A549 (cell line): ENCODE measurements at places on chromosomes 11 and 22.
A peak's percentile ranks its signal among the peaks of the same experiment; 100 is the strongest.

DNA sequence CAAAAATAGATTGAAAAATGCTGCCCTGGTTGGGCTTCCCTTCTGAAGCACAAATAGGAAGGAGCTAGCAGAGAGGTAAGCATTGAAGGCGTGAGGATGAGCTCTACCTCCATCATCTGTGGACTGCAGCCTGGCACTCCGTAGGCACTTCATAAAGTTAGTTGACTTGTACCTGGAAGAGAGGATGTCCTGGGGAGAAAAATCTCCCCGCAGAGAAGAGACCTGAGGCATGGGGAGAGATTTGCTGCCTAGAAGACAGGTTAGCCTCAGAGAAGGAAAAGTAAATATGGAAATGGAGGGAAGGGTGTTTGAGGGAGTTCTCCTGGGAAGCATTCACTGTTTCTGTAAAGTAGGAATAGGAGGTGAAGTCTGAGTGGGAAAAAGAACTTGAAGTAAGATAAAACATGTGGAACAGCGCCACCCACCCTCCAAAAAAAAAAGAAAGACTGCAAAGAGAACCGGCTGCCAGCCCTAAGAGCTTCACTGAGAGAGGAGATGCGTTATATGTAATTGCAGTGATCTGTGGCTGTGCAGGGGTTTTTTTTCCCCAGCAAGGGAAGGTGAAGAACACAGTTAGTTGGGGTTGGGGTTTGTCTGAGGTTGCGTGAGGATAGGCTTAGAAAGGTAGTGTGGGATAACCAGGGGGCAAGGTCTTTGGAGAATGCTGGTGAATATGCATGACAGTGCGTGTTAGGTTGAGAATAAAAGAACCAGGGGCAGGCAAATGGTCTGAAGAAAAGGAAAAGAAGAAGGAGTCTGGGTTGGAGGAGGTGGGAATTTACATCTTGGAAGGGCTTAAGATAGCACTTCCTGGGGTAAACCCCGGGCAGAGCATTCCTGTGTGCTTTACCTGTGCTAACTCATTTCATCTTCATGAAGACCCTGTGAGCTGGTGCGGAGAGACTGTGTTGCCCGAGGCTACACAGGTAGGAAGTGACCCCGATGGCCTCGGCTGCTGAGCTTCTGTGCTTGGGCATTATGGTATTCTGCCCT, 16.0 kb downstream of the TNRC6B start:
- DNase-seq: peak; percentile 29

DNA sequence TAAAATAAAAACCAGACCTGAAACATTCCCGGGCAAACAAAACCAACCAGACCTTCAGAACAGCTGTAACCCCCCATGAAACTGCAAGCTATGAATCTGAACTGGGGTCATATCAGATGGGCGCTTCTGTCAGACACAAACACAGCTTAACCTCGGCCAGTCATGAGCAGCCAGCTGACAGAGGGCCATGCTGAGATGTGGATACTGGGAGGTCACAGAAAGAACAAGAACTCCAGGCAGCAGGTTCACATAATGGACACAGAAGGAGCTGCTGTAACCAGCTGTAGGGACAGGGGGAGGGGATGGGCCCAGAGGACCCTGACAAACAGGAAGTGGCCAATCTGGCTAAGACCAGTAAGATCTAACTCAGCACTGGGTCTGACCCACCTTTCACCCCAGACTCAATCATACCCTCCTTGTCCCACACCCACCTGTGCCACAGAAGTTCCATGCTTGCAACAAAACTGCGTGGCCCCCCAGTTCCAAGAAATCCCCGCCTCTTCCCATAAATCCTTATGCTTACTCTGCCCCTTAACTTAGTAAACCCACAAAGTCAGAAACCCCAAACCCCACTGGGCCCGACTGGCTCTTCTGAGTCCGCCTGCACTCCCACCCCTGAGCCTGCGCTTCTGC, 4.0 kb downstream of the APOL4 start:
- DNase-seq: no peak

GRCh38 chr11:7600205-7600775, 73.0 kb downstream of the CYB5R2 start:
- DNase-seq: peak; percentile 83

DNA sequence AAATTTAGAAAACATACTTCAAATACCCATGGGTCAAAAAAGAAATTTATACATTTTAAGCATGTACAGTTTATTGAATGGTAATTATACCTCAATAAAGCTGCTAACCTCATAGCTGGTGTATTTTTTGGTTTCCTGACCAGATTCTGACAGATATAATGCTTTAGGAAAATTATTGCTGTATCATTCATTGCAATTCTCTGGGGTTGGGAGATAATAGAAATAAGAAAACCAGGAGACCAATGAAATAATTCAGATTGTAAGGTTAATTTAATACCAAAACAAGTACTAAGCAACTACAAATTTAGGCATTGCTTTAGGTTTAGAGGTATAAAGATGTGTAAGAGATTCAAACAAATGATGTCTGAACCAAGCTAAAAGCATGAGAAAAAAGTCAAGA, 120.1 kb downstream of the ENTHD1 start:
- DNase-seq: no peak

- no peak for DNase-seq
These were observed 38.5 kb upstream of the TCF20 start for GRCh38 chr22:42308892-42309468.

GRCh38 chr11:2138068-2138430, 1.1 kb downstream of the IGF2 start:
- no peak for DNase-seq

- DNase-seq: no peak
These were observed 16.8 kb downstream of the EXT2 start for GRCh38 chr11:44112091-44112821.

DNA sequence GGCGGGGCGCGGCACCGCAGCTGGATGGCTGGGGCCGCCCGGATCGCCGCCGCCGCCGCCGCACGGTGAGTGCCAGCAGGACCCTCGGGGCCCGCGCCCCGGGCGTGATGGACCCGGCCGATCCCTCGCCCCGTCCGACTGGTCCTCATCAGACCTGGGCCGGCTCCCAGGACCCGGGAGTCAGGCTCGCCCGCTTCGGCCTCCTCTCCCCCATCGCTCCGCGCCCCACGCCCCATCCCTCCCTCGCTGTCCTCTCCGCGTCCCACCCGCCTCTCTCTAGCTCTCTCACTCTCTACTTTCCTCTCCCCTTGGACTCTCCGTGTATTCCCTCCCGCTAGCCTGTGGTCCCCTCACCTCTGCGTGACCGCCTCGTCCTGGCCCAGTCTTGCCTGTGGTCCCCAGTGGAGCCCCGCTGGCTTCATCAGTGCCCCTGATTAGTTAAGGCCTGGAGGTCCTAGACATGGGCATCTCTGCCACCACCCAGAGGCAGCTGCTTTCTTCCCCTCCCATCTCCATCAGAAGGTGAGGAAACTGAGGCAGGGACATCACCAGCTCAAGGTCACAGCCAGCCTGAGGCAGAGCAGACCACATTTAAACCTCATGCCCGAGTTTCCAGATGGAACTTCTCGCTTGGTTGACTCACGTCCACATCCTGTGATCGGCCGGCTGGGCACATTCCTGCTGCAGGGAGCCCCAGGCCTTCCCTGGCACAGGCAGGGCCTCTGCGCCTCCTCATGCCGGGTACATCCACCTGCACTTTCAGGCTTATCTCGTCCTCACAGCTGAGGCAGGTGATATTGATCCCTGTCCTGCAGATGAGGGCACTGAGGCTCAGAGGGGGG, 429 bp downstream of the SLC39A13 start:
- peak; percentile 38 for DNase-seq

DNA sequence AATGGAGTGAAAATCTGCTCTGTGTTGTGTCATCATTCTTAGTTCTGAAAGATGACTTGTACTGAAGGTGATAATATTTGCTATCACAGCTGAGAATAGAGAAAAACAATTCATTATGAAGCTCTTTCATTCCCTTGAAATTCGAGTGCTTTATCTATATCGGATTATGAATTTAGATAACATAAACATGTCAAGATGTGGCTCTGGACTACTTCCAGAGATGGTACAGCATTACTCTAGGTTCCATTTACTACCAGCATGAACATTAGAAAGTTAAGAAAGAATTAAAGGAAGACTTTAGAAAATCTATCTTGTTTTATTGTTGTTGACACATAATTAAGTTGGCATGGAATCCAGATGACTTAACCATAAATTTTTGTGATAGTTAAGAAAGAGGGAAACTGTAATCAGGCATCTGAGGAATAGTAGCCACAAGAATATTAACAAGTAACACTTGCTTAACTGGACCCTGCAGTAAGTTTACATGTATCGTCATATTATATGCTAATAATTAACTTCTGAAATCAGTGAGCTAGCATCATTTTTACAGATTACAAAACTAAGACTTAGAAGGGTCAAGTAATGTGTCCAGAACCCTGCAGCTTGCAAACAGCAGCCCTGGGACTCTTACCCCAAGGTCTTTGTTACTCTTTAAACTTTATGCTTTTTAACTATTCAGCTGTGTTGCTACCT, 182.6 kb downstream of the DDX10 start:
- DNase-seq: no peak

DNA sequence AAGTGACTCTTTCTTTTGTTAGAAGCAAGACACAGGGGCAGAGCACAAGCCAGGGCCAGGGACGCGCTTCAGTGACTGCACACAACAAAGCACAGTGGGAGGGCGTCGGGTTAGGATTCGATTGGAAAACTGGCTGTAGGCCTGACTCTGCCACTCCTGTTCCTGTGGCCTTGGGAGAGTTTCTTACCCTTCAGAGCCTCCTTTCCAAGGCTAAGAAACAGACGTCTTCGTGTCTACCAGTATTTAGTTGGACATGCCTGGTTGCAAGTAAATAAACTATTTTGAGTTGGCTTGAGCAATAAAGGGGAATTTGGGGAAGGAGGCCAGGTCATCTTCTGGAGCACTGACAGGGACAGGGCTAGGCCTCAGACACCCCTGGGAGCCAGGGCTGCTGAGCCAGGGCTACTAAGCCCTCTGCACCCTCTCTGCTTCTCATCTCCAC, 549.1 kb downstream of the INSC start:
- no peak for DNase-seq

- DNase-seq: no peak
These were observed 281.5 kb upstream of the NARS2 start for GRCh38 chr11:78856211-78856610.

DNA sequence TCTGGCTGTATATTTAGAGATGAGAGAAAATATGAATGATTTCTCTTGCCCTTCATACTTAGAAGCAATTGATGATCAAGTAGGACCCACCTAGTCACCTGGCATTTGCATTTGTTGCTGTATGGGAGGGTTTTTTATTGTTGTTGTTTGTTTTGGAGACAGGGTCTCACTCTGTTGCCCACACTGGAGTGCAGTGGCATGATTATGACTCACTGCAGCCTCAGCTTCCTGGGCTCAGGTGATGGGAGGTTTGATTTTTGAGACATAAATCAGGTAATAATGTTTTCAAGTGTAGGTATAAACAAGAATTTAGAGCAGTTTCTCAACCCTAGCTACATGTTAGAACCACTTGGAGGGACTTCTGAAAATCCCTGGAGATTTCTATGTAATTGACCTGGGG, 63.0 kb downstream of the TNRC6B start:
- no peak for DNase-seq

GRCh38 chr11:102331341-102331740, 14.1 kb downstream of the BIRC3 start:
- DNase-seq: no peak

DNA sequence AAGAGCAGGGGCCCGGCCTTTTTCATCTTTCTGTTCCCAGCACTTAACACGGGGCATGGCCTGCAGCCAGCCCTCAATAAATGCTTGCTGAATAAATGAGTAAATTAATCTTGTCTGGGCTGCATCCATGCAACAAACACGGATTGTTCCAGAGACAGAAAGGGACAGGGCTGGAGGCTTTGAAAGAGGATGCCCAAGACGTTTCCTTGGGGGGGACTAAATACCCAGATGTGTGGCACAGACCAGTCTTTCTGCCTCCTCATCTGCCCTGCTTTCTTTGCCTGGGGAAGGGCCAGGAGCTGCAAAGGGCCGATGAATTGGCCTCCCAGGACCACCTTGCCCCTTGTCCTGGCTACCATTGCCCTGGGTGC, 40.4 kb downstream of the SHISAL1 start:
- DNase-seq: no peak

GRCh38 chr11:131077340-131077739, 161.1 kb upstream of the SNX19 start:
- DNase-seq: no peak

- no peak for DNase-seq
These were observed 16.2 kb downstream of the PIWIL4 start for GRCh38 chr11:94583213-94583865.

GRCh38 chr22:48632646-48633246, 1194.9 kb downstream of the BRD1 start:
- DNase-seq: no peak

DNA sequence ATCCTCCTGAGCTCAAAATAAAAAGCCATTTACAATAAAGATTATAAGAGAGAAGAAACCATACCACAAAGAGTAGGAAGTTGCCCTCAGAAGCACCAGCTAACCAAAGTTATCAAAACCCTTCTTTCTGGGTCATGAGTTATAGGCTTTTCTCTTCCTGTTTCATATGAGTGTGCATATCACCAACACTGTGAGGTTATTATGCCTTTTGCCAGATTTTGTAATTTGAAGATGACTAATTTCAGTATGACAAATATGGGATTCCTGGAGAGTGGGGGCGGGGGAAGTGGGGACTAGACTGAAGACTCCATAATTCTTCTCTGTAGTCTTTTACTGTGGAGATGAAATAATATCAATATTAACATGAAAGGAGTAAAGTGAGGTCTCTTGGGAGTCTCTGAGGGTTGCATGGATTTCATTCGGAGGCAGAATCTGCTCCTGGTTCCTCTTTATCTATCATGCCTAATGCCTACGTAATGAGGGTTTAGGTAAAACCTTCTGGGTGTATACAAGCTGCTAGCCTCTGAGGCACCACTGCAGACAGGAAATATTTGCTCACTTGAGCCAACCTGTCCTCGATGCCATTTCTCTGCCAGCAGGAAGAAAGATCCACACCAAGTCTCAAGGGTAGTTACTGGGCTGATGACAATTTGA, 2.1 kb downstream of the LPXN start:
- DNase-seq: peak; percentile 54

- no peak for DNase-seq
These were observed 17.4 kb downstream of the BMAL1 start for GRCh38 chr11:13294771-13295579.

GRCh38 chr22:31625661-31626426, 36.2 kb downstream of the PISD start:
- DNase-seq: no peak

DNA sequence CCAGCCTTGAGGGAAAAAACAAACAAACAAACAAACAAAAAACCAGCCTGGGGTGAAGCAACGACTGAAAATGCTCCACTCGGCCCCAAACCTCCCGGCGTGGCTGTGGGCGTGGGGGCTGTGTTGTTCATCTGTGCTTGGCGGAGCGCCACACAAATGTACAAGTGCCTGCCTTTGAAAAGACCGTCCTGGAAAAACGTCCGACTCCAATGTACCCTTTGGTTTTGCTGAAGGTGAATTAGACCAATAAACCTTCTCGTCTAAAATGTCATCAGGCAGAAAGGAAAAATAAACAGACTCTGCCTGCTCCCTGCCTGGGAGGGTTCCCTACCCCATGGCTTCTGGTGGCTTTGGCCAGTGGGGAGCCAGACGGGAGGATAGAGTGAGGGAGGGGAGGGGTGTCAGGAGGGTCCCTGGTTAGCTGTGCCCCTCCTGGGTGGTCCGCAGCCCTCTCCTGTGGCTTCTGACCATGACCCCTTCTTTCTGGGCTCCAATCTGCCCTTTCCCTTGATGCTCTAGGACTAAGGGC, 93.9 kb downstream of the TRMU start:
- no peak for DNase-seq
